ENCODE measurements at places on chromosomes 1 and 21.

- no peak for DNase-seq
These were observed 20.9 kb upstream of the PDXK start for GRCh38 chr21:43697758-43698643.

- no peak for DNase-seq
These were observed 3.5 kb upstream of the OR11L1 start for GRCh38 chr1:247845011-247845692.

GRCh38 chr1:9404117-9404914, 111.6 kb downstream of the SPSB1 start:
- DNase-seq, result no peak

- DNase-seq, result no peak
These were observed 20.4 kb upstream of the WARS2 start for GRCh38 chr1:119160866-119161265.

- DNase-seq, result no peak
These were observed 12.4 kb downstream of the HMGN1 start for GRCh38 chr21:39336457-39337008.

- DNase-seq, result no peak
These were observed 14.8 kb downstream of the AVPR1B start for GRCh38 chr1:206102292-206102936.

Data from activated CD4-positive, alpha-beta T cell treated with anti-CD3 and anti-CD28 coated beads, Interleukin-2, amount 50 U/mL, for 24 hours (primary cell).